ENCODE measurements at places on chromosomes 7 and 10.

DNA sequence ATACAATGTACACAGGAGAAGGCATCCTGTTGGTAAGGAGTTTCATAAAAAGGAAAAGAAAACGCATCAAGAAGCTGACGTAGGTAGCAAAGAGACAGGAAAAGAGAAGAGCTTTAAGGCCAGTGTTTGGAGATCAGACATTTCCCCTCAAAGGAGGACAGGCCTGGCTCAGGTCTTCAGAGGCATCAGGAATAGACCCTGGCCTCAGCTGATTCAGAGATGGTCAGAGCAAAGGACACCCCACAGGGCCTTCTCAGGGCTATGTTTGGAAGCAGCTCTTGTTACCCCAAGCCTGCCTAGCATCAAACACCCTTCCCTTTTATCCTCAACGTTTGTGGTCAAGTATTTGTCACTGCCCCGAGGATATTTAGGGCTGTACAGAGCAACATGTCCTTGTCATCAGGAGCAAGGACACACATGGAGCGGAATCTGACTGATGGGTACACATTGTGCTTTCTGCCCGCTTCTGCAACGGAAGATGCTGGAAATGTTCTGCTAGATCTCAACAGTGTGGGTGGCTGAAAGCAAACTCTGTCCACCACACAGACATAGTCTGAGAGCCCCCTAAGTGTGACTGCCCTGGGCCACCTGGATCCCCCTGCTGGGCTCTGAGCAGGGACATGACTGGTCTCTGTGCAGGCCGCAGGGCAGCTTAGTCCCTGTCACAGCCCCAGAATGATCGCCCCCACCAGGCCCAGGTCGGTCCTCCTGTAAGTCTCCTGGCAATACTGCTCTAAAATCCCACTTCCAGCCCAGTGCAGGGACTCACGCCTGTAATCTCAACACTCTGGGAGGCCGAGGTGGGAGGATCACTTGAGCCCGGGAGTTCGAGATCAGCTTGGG, 1.0 kb upstream of the ZDHHC4 start:
- DNase-seq, result no peak

DNA sequence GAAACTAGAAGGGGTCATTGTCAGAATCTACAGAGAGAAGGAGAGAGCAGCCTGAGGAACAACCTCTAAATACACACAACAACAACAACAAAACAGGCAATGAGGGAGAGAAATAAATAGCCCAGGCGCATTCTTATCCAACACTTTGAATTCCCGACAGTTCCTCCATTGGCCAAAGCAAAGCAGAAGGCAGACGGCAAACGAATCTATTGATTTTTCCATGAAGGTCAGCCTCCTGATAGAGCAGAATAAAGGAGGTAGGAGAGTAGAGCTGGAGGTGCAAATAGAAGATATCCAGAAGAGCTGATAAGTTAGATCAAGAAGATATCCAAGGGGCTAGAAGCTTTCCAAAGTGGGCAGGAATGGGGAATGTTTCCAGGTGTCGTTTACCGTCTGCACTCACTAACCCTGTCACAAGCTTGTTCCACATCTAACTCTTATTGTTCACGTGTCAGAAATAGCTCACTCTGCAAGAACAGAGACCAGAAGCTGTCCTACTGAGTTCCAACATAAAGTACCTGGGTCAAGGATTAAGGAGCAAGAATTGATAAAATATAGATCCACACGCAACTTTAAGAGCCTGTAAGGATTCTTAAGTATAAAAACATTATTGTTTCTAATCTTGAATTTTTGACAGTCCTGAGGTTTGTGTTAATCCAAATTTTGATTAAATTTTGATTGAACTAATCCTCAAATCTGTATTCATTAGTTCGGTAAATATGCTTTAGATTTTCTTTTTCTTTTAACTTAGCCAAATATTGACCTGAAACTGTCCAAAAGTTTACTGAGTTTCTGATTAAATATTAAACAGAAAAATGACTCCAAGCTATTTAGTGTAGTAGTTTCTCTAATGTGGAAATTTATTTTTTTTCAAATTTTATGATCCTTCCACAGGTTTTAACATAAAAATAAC, 45.7 kb downstream of the PTN start:
- no peak for DNase-seq

- DNase-seq, result no peak
Measured at GRCh38 chr7:75981453-75982305, 12.7 kb downstream of the TMEM120A start.

- DNase-seq, result no peak
Measured at GRCh38 chr7:143902332-143902899, 440 bp upstream of the TCAF1 start.

GRCh38 chr7:2527505-2528467, 8.2 kb downstream of the LFNG start:
- no peak for DNase-seq

DNA sequence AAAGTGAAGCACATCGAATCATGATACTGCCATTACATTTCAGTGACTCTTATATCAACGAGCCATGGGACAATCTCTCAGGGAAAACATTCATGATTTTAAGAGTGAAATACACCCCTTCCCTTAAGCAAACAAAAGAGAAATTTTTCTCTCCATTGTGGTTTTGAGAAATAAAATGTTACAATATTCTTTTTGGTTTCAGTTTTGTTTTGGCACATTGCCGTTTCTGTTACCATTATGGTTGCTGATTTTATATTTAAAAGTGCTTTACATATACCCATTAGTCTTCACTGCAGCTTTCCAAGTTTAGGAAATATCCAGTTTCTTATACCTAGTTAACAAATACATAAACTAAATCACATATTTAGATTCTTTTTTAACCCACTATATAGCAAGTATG, 126.8 kb upstream of the SEM1 start:
- DNase-seq, result no peak

All from iPS DF 6.9 (cell line).